Stimulated activated CD4-positive, alpha-beta T cell treated with anti-CD3 and anti-CD28 coated beads, Interleukin-15, amount 100 ng/mL, for 24 hours (primary cell): ENCODE measurements at places on chromosomes 12 and 14.

- DNase-seq: no peak
Measured at GRCh38 chr14:51458563-51458955, 193.2 kb upstream of the FRMD6 start.

- DNase-seq: no peak
Measured at GRCh38 chr14:78627114-78627513, 456.9 kb downstream of the NRXN3 start.

DNA sequence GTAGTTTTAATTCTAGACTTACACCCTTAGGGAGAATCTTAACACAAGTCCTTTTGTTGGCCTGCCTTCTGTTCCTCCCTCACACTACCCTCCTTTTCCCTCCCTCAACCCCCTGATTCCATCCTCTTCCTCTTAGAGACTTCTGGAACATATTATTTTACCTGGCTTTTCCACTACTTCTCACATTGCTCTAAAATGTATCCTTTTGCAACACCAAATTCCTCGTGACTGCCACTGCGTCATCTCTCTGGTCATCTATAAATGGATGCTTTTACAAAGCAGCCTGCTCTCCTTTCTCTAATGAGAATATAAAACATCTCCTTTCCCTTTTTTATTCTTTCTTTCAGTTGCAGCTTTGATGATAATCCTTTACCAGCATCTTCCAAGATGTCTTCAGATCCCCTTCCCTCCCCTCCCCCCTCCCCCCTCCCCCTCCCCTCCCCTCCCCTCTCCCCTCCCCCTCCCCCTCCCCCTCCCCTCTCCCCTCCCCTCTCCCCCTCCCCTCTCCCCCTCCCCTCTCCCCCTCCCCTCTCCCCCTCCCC, 93.6 kb downstream of the DIP2B start:
- DNase-seq: no peak

GRCh38 chr12:125395583-125396215, 330.5 kb downstream of the AACS start:
- DNase-seq: no peak

DNA sequence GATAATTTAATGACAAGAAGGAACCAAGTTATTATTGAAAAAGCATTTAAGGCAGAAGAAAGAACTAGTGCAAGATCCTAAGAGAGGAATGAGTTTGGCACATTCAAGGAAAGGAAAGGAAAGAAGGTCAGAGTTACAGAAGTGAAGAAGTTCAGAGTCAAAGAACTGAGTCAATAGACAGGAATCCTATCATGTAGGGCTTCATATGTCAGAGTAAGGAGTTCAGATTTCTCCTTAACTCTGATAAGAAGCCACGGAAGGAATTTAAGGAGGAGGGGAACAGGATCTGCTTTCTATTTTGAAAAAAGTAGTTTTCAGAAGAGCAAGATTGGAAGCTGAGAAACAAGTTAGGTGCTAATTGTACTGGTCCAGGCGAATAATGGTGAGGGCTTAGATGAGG, 223.1 kb upstream of the FOXN3 start:
- DNase-seq: no peak

- no peak for DNase-seq
Measured at GRCh38 chr12:38728894-38729293, 176.5 kb downstream of the CPNE8 start.

- peak; percentile 81 for DNase-seq
Measured at GRCh38 chr12:96194971-96195844, 1.0 kb downstream of the ELK3 start.

DNA sequence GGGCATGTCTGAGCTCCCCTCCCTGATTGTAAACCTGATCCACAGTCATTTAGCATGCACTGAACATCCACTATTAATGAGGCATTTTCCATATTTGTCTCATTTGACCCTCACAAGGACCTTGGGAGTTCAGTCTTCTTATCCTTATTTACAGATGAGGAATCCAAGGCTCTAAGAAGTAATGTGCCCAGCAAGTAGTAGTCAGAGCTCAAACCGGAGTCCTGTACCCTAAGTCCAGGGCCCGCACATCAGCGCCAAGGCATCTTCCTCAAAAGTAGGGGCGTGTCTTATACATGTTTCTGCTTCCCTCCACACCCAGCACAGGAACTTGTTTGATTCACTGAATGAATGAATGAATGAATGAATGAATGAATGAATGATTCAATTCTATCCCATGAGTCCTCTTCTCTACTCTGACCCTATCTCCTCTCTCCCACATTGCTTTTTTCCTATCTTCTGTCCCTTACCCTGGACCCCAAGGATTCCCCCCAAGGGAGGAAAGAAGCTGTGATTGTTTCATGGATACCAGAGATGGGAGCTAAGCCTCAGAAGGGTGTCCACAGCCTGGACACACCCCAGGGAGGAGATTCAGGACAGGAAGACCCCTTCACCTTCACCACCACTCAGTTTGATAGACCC, 21.8 kb upstream of the KRT8 start:
- no peak for DNase-seq

DNA sequence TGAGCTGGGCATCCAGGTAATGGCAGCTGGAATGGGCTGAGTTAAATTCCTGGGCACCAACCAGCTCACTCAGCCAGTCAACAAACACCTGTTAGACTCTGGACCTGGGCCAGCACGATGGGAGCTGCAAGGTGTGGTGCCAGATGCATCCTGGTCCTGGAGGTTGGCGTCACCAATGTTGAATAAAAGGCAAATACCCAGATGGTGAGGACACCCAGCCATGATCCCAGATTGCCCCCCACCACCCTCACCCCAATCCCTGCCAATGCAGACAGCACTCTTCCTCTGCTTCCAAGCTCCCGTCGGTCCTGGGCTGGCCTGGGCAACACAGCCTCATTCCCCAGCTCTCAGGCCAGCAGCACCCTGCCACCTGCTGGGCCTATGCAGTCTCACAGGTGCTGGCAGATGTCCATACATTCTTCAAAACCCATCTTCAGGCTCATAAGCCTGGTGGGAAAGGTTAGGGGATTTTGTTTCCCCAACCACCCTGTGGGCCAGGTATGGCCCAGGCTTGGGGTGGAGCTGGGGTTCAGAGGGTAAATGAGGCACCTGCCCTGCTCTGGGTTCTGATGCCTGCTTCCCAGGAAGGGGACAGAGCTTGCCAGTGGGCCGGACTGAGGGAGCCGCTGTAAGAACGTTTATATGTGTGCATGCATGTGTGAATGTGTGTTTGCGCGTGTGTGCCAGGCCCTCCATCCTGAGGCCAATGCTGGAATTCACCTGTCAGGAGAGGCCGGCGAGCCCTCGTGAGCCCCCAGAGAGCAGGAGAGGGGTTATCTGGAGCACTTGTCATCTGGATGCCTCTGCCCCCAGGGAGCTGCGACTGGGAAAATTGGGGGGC, 58.0 kb downstream of the LGMN start:
- DNase-seq: peak; percentile 37

DNA sequence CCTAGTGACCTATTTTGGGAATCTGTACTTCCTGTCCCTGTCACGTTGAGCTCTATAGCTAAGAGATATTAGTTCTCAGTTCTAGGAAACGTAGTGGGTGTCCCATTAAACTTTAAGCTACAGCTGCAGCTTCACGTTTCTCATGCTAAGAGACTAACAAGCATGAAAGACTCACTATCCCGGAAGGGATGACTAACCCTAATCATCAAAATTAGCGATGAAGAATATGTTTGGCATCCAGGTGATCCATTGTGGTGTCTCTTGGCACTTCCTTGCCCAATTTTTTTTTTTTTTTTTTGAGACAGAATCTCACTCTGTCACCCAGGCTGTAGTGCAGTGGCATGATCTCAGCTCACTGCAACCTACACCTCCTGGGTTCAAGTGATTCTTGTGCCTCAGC, 11.0 kb upstream of the LALBA start:
- DNase-seq: no peak

GRCh38 chr14:74083161-74083560, 1.1 kb downstream of the ALDH6A1 start:
- DNase-seq: no peak

DNA sequence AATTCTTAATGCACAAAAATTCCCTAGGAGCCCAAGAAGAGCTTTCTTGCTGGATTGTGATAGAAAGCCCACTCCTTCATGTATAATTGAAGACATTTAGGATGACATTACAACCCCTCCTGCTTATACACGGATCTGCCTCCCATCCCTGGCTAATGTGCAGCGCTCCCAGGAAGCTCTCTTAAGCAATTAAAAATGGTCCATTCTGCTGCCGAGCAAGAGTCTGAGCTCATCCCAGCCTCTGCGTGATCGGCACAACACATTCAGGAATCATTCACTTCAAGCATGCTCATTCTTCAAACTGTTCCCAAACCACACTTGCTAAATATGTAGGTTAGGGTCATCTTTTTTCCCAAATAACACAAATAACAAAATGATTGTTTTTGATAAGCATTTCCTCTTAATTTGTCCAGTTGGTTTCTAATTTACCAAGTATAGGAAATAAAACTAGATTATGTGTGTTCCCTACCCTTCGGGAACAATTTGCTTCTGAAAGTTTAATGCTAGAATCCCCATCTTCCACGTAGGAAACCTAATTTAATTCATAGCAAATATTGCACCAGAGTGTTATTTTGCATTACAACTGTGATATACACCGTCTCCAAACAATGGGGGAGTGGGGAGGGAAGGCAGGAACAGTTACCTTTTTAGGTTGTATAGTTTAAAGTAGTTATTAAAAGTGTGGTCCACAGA, 17.3 kb upstream of the TMEM233 start:
- no peak for DNase-seq

GRCh38 chr12:27198036-27198435, 46.0 kb upstream of the STK38L start:
- DNase-seq: no peak

- no peak for DNase-seq
Measured at GRCh38 chr14:55979096-55979495, 139.1 kb upstream of the PELI2 start.
